Activated T-helper 1 cell treated with Interleukin-2 at 50 U/mL for 16 hours (primary cell): ENCODE measurements at places on chromosomes 5 and 9.

DNA sequence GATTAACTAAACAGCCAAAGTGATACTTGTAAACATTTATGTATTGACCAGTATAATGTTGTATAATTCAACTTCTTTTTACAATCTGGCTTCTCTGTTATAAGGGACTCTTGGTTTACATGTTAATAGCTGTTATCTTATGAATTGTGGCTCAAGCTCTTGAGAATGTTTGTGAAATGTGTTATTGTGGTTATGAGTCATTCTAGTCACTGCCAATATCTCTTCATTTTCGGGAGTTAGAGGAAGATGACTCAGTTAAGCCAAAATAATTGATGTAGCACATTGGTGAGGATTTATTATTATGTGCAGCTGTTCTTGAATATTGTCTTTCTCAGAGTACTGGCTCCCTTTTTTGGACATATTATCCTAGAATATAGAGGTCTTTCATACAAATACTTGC lies 655.2 kb upstream of the RIOK2 start:
- no peak for DNase-seq

DNA sequence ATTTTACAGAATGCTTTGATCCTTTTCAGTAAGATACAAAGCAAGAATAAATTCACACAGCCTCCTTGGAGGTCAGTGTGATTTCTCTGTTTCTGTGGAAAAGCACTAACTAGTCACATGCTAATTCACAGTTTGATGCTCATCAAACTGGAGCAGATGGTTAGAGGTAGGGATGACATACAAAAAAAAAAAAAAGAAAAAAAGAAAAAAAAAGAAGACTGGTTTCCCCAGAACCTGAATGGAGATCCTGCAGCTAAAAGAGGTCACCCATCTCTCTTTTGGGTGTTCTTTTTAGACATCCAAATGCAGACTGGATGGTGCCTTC lies 123.7 kb upstream of the ANKRD55 start:
- DNase-seq, result no peak

DNA sequence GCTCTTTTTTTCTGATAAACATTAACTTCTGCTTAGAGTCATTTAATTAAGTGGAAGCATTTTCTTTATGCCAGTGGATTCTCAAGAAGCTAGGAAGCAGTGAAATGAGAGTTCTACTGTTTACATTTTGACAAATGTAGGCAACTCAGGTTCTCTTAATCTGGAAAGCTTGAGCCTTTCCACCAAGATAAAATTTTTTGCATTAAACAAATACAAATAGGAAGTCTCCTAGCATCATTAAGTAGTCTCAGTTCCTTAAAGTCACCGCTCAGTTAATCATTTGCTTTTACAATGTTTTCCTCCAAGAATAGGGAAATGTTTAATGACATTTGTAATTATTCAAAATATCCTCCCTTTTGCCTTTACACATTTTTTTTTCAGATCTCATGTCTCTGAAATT lies 290.4 kb upstream of the PDE4D start:
- no peak for DNase-seq

DNA sequence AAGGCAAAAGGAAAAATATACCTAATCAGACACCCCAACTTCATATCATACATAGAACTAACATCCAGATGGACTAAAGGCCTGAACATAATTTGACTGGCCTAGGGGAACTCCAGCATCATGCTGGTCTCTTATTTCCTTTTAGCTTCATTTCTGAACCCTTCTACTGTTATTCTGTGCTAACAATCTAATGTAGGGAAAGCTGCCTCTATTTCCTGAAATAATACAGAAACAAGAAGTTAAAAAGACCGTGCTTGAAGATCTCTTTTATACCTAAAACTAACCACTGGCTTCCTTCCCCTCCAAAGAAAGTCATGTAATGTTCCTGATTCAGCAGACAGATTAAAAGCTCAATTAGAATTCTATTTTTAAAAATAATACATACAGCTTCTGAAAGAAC lies 36.7 kb downstream of the LPAR1 start:
- no peak for DNase-seq

DNA sequence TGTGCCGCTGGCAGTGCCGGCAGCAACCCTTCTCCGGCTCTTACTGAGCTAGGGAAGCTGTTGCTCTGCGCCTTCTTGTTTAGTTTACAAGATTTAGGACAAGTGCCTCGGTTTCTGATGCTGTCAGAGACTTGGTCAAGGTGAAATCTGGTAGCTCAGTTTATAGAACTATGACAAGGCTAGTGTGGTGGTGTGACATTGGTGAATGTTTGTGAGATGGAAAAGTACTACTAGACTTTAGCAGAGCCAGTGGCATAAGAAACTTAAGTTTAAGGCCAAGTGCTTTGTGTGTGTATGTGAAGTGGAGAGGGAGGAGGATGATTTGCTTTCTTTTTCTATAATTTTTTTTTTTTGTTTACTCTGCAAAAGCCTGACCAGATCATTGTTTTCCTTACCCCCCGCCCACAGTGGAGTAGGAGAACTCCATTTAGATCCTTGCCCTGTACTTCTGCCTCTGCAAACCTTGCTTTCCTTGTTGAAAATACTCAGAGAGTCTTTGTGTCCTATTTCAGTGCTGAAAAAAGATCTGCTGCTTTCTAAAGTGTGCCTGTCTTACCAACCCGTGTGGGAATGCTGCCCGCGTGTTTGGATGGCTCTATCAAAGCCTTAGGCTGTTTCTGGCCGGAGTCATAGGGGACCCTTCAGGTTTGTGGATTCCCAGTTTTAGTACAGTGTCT lies 75.9 kb downstream of the TRIO start:
- DNase-seq, result no peak

DNA sequence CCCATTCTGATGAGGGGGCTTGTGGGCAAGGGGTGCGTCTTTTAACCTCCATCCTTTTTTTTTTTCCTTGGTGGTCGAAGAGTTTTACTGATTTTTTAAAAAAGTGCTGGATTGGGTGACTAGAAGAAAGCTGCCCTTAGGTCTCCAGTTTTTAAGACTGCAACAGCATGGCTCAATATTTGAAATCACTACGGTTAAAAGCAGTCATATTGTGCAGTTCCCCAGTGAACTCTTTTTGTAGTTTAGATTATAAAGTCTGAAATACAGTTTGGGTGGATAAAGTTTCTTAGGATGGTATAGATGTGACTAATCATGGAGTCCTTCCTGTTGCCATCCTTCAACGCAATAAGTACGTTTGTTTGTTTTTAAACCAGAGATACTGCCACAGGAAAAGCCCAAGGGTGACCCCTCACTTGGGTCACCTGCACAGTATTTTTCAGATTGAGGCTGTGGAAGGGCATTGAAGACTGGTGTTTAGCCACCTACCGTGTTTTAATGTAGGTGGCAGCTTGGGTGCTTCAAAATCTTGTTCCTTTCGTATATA lies 520 bp upstream of the DHFR start:
- no peak for DNase-seq

GRCh38 chr5:12245429-12245828 lies 341.2 kb upstream of the CTNND2 start:
- DNase-seq, result no peak

GRCh38 chr5:115500225-115500624 lies 44.4 kb downstream of the FEM1C start:
- no peak for DNase-seq

- no peak for DNase-seq
These were observed 191.1 kb downstream of the EBF1 start for GRCh38 chr5:158908425-158909220.

GRCh38 chr9:132037458-132037857 lies 42.2 kb downstream of the MED27 start:
- no peak for DNase-seq

- no peak for DNase-seq
These were observed 11.3 kb upstream of the ADAMTS12 start for GRCh38 chr5:33903118-33903517.

DNA sequence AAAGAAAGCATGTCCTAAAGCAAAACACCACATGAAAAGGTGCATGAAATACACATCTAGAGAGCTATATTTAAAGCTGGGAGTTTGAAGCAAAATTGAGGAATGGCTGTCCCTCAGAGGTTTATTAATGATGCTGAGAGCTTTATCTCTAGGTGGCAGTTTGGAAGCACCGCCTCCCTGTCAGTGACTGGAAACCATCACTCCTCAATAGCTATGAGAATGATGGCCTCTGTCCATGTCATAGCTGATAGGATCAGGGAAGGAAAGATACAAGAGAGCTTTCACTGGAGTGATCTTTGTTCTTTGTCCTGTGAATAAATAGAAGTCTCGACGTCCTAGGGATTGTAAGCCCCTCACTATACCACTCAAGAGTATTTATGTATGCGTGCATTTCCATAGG lies 110.5 kb downstream of the NUDT12 start:
- no peak for DNase-seq

DNA sequence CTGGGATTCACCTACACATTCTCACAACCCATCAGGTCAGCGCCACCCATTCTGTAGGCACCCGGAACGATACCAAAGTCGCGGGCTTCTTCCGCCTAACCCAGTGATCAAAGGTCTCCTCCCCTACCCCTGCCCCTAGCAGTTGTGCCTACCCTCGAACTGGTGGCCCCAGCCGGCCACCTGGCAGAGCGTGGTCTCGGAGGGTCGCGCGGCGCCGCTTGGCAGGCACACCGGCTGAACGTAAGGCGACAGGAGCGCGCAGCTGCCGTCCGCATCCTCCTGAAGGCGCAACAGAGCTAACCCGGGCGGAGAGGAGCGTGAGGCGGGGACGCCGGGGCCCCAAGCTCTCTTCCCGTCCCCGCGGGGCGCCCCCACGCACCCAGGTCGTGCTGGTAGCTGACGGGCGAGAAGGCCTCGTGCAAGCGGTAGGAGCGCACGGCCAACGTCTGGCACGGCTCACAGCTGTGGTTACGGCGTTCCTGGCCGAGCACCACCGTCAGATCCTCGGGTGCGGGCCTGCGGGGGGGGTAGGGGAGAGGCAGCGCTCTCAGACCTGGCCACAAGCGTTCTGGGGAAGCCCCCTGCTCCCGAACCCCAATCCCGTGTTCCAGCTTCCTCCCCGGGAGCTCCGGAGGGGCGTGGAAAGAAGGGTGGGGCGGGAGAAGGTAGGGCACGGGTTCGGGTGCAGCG lies 2.8 kb upstream of the PFN3 start:
- DNase-seq, result peak; percentile 39

DNA sequence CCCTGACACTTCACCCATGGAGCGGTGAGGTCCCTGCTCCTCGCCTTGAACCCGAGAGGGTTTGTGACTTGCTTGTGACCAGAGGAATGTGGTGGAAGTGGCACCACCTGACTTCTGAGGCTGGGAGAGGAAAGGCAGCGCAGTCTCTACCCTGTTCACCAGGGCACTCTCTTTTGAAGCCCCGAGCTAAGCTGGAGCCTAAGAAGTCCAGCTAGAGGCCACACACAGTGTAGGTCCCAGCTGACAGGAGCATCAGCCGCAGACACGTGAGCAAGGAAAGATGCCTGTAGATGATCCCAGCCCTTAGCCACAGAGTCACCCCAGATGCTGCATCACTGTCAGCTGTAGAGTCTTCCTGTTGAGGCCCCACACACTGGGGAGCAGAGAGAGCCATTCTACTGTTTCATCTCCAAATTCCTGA lies 1.7 kb upstream of the ANGPTL2 start:
- no peak for DNase-seq

DNA sequence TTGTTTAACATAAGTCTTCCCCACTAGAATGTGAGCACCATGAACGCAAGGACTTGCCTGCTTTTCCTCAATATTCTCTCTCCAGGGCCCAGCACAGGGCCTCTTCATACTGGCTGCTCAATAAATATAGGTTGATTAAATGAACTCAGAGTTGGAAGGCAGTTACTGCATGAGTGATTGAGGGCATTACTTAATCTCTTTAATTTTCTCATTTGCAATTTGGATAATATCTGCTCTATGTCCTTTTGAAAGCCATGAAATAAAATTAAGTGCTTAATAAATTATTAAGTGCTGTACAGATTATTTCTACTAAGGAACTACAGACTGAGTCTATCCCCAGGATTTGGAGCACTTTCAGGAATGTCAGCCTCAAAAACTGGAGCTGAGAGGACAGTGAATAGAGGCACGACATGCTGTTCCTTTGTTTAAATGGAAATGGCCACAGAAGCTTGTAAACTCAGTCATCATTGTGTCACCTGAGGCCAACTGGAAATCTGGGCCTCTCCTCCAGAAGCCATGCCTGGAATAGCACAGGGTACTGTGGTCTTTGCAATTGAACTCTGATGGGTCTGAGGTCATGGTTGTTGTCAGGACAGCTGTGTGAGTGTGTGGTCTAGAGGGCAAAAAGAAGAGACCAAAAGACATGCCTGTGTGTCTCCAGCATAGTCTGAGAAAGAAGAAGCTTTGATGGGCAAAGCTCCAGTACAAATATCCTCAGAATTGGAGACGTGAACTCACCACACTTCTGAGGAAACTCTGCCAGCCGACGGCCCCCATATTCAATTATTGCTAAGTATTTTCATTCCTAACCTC lies 86.1 kb downstream of the SH3TC2 start:
- no peak for DNase-seq

DNA sequence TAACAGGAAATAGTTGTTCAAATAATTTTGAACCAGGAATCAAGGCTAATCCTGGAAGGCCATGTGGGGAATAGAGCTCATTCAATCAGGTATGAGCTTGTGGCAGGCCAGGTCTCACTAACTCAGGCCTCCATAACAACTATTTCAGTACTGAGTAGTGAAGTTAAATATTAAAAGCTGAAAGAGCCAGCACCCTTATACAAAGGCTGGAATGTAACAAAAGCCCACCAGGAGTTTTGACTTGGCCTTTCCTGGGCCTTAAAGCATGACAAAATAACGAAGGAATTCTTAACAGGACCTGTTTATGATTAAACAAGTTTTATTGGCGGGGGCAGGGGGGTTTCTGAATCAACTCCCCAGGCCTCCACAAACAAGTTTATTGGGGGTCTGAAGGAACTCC lies 1146.7 kb downstream of the CDH9 start:
- DNase-seq, result no peak

GRCh38 chr5:18744441-18744840 lies 1110.2 kb downstream of the TAF11L14 start:
- DNase-seq, result no peak

GRCh38 chr5:1514027-1514818 lies 9.5 kb downstream of the LPCAT1 start:
- no peak for DNase-seq

DNA sequence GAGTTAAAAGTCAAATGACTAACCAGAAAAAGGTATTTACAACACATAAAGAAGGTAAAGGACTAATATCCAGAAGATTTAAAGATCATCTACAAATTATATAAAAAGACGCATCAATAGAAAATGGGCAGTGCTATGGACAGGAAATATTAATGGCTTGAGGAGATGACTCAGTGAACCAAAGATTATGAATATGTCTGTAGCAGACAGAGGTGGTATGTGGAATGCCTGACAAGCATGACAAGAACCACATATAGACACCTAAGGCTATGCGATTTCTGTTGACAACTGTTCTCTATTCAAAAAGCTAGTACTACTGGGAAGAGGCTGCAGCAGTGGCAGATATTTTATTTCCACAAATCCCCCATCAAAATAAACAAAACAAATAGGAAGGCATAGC lies 177.0 kb upstream of the SH3GL2 start:
- no peak for DNase-seq
